ENCODE measurements at places on chromosomes 1 and 21. TPM values are rescaled to one million over a fixed set of nuclear protein-coding genes. Genes with fewer than 3 reads are reported as not detected.

Gene CTNNBIP1
- total RNA-seq, result 26.2 TPM

Gene KRTAP8-1
- not detected for total RNA-seq

Gene LCE3D
- total RNA-seq, result not detected

Gene FTCD
- 4.1 TPM for total RNA-seq

Gene KCNJ9
- not detected for total RNA-seq

Gene NBPF11
- total RNA-seq, result 11.3 TPM

Gene C8B
- not detected for total RNA-seq

Gene CZIB
- total RNA-seq, result 41.6 TPM

Gene PLA2G2C
- total RNA-seq, result not detected

Gene RIIAD1
- not detected for total RNA-seq

Gene USH2A
- total RNA-seq, result not detected

Gene AVPR1B
- not detected for total RNA-seq

Gene TRIM67
- total RNA-seq, result 2.9 TPM

Gene EPHA2
- 38.5 TPM for total RNA-seq

Gene SETSIP
- not detected for total RNA-seq

Gene S100A2
- total RNA-seq, result 15.4 TPM
